ENCODE measurements at places on chromosomes 3 and 15. TPM values are rescaled to one million over a fixed set of nuclear protein-coding genes. Genes with fewer than 3 reads are reported as not detected.

MSL2 gene
- 6.8 TPM for total RNA-seq

AMT gene
- 0.85 TPM for total RNA-seq

VPS13C gene
- total RNA-seq = 54.3 TPM

TMF1 gene
- total RNA-seq = 50.4 TPM

CDHR4 gene
- not detected for total RNA-seq

SH3BP5 gene
- 22.2 TPM for total RNA-seq

PP2D1 gene
- total RNA-seq = not detected

ROPN1B gene
- total RNA-seq = not detected

PPP1R14D gene
- not detected for total RNA-seq

ROPN1 gene
- not detected for total RNA-seq

LINGO1 gene
- 0.19 TPM for total RNA-seq

STRIT1 gene
- total RNA-seq = not detected

CASR gene
- total RNA-seq = not detected

PTPRG gene
- total RNA-seq = 18.6 TPM

FEM1B gene
- 44.5 TPM for total RNA-seq

SH2D7 gene
- not detected for total RNA-seq

CLDN11 gene
- 225 TPM for total RNA-seq

SMCO1 gene
- total RNA-seq = 0.28 TPM

ASB14 gene
- total RNA-seq = not detected

Data from regular cardiac myocyte (primary cell).